Kidney (tissue), 22 donors: ENCODE measurements at places on chromosomes 5 and 9. TPM values are rescaled to one million over a fixed set of nuclear protein-coding genes. Genes with fewer than 3 reads are reported as not detected.

- DNase-seq = no peak
Observed at GRCh38 chr5:159730285-159730684, 186.0 kb upstream of the ADRA1B start.

DNA sequence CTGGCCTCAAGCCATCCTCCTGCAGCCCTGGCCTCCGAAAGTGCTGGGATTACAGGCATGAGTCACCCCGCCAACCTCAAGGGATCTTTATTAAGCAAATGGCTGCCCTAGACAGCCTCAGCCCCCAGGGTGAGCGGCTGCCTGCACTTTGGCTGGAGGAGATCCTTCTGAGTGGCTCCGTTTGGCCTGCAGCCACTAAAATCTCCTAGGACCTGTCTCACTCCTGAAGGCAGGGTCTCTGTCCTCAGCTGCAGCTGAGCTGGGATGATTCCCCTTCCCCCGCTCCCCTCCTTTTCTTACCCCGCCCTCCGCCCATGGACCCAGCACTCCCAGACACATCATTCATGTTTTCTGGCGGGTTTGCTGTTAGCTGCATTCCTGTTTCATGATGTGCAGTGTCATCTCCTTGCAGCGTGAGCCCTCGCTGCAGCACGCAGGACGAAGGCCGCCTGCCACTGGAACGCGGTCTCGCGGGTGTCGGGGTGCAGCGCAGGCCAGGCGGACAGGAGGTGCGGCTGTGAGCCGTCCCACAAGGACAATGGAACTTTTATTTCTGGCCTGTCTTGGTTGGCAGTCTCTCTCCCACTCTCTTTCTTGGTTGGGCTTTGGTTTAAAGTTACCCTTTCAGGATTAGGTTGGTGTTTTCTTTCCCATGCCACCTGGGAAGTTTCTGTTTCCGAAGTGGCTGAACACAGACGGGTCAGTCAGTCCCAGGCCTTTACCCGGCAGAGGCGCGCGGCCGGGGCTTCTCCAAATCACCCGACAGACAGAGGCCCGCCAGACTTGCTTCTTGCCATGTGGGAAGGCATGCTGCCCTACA, 137.1 kb downstream of the FOXD1 start:
- DNase-seq = peak; percentile 87

DNA sequence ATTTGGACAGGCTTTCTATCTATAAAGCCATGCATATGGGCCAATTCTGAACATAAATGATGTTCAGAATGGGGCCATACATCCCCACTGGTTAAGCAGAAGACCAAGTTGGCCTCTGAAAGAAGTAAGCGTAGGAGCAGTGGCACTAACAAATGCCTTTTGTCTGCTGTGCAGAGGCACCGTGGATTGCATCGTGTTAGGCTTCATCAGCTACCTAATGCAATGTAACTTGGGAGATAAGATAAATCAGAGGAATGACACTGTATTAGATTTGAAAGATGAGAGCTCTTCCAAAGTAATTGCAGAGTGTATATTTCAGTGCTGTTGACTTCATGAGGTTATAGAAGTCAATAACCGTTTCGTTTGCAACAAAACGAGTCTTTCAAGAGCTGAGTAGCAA, 148.1 kb downstream of the PARP8 start:
- no peak for DNase-seq

Gene RGS7BP
- polyA plus RNA-seq = 0.39 TPM

GRCh38 chr5:83394190-83394589, 77.4 kb upstream of the VCAN start:
- no peak for DNase-seq

DNA sequence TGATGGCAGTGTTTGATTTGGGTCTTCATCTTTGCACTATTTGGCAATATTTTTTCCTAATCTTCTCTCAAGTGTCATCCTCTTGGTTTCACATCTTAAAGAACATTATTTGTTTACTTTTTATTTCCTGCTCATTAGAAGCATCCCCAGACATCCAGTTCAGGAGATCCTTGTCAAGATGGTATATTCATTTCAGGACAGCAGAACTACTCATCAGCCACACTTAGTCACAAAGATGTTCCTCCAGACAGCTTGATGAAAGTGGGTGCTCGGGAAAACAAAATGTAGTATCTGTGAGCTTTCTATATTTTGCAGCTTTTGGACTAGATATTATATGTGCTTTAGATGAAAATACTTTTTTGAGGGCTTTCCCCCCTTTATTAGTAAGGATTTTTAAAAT, 72.1 kb upstream of the SREK1 start:
- no peak for DNase-seq

Gene SERF1A
- polyA plus RNA-seq = 2.1 TPM

Gene SUSD1
- polyA plus RNA-seq = 11.0 TPM

Gene DNM1
- 7.3 TPM for polyA plus RNA-seq

- no peak for DNase-seq
Observed at GRCh38 chr5:39264528-39264927, 45.2 kb upstream of the FYB1 start.

GRCh38 chr5:150595466-150596031, 44.9 kb upstream of the SYNPO start:
- no peak for DNase-seq

GRCh38 chr5:65803699-65804391, 81.8 kb downstream of the NLN start:
- DNase-seq = no peak

Gene ZNF300
- polyA plus RNA-seq = 4.0 TPM

DNA sequence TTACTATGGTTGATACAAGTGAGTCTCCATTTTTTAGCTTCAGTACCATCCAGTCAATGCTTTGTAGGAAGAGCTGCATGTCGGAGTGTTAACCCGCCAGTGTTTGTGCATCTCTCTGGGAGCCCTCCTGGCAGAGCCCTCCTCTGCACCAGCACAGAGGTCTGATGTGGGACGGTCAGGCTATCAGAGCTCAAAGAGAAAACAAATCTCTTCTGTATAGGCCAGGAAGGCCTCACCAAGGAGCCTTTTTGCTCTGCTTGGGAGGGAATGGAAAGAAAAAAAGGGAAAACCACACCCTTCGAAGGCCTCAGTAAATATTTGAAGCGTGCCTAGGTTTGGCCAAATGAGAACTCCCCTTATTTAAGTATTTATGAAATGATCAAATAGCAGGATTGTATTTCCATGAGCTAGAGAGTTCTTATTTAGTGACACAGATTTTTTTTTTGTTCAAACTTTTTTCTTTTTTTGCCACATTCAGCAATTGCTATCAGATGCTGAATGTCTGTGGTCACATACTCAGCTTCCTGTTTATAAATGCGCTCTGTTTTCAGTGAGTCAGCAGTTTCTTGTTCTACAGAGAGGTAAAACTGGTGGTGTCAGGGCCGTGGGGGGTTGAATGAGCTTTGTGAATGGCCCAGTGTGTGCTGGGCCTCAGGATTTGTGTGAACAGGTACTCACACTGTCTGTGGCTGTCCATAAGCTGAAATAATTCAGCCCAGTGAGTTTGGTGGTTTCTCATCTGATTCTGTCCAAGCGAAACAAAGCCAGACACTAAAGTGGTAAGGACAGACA, 226.6 kb downstream of the SNX18 start:
- DNase-seq = no peak

DNA sequence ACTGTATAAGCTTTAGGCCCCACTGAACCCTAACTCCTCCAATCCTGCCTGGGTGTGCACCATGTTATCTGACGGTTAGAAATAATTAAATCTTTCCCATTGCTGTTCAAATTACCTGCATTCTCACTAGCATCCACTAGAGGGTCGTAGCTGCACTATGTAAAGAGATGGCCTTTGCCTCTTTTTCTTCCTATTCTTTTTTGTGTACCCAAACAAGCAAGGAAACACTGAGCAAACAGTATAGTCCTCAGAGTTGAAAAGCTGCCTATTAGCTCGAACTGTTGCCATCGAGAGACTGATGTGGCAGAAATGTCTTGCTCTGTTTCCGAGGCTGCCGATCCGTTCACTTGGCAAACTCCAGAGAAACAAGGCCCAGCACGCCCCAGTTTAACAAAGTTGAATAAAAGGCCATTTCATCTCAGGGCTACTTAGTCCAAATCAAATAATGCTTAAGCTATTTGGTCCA, 163.8 kb upstream of the TRPM3 start:
- DNase-seq = peak; percentile 29

- no peak for DNase-seq
Observed at GRCh38 chr5:10133830-10134229, 115.9 kb downstream of the ATPSCKMT start.

Gene CD72
- 2.3 TPM for polyA plus RNA-seq

Gene PAEP
- not detected for polyA plus RNA-seq

DNA sequence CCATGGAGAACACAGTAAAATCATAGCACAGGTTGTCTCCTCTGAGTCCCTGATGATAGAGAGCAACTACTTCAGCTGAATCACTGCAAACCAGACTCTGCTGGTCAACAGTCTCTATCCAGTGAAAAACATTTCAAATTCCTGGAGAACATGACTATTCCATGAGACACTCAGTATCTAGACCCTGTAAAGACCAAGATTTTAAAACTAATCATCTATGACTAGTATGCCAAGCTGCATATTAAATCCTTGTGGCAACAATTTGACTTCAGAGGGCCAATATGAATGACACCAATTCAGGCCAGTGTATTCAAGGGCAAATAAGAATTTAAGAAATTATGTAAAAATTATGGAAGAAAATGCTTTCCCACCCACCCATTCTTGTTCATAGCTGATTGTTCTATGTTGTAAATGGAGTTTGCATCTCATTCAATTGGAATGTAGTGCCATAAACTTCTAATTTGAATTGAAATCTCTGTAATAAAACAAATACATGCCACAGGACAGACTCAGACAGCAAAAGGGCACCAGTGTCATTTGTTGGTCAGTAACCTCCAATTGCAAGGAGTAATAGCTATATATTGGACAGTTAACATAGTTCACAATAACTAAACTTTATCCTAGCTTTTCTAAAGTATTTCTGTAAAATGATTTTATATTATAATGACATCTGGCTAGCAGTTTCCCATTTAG, 80.1 kb upstream of the LPAR1 start:
- DNase-seq = no peak

DNA sequence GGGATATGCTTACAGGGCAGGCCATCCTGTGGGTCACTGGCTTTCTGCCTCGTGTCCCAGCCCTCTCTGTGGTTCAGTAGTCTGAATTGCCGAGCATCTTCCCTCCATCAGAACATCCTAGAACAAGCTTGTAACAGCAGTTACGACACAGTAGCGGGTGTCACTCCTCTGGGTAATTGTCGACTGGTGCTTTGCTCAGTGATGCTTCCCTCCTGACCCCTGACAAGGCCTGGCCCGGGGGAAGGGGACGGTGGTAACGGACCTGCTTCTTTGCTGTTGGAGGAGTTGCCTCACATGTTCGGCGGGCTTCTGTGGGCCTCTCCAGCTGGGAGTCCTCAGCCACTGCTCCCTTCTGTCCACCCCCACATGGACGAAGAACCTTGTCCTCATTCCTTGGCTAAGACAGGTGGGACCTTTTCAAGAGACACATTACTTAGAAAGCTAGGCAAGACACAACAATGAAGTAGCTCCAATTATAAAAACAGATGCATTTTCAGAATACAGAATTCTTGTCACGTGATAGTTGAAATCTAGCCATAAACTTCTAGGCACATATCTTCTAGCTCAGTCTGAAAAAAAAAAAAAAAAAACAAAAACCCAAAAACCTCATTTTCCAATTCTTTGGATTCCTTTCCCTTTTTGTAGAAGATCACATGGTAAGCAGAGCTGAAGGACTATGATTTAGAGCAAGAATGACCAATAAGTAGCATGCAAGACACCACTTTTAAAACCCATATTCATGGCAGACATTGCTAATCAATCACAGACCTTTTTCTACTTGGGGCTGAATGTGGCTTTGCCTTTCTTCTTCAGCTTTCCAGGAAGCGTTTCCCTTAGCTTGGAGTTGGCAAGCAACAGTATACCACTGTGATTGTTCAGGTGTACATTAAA, 25.0 kb downstream of the HMCN2 start:
- peak; percentile 67 for DNase-seq

GRCh38 chr5:139692679-139693308, 44.6 kb downstream of the CXXC5 start:
- DNase-seq = peak; percentile 56

DNA sequence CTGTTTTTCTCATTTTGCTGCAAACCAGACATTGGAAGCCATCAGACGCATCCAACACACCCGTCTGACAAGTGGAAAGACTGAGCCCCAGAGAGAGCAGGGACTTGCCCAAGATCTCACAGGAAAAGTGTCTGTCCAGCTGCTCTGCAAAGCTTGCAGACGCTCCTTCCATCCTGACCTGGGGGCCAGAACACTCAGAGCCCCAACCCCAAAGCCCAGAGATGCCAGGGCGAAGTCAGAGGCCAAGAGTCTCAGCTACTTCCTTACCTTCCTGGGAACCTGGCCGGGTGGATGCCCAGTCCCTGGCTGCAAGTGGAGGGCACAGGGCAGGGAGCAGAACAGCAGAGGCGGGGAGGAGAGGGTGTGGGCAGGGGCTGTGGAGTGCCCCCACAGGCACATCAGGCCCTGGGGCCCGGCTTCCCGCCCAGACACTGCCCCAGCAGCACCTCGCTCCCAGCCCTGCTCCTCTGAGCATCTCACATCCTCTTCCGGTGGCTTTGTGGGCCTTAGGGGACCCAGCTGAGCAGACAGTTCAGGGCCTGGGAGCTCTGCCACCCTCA, 9.7 kb upstream of the RALGDS start:
- no peak for DNase-seq

GRCh38 chr9:38486056-38486615, 61.9 kb upstream of the IGFBPL1 start:
- peak; percentile 61 for DNase-seq

- DNase-seq = no peak
Observed at GRCh38 chr9:110538647-110539041, 40.9 kb downstream of the SVEP1 start.

GRCh38 chr5:143605403-143606005, 202.0 kb upstream of the NR3C1 start:
- DNase-seq = no peak

GRCh38 chr9:107141967-107142366, 141.1 kb upstream of the RAD23B start:
- peak; percentile 27 for DNase-seq

Gene FAM153A
- polyA plus RNA-seq = 1.6 TPM

Gene FCN2
- polyA plus RNA-seq = 2.8 TPM

DNA sequence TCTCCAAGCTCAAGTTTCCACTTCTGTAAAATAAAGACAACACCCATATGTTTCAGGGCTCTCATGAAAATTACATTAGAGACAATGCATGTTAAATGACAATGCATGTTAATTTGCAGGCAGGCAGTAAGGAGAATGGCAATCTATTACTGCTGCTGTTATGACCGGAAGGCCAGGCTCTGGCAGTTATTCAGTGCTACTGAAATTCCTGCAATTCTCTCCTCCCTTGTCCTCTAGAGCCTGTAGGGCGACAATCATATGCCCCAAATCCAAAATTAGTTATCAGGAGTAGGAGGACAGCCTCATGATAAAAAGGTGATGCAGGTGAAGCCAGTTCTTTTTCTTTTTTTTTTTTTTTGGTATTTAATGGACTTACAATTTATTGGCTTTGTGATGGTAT, 42.2 kb upstream of the CAST start:
- DNase-seq = no peak

DNA sequence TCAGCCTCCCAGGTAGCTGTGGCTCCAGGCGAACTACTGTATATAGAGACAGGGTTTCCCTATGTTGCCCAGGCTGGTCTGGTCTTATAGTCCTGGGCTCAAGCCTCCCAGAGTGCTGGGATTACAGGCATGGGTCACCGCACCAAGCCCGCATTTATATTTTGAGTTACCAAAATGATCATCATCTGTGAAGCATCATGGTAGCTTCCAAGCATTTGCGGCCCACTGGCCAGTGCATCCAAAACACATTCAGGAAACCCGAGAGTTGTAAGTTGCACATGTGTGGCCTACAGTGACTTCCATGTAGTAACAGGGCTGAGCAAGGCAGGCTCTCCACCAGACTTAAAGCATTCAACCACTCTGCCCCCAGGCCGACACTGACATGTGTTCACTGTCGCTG, 2.3 kb downstream of the BRD3OS start:
- DNase-seq = no peak

Gene GLRA1
- polyA plus RNA-seq = not detected

GRCh38 chr5:172897481-172898217, 61.6 kb upstream of the RPL26L1 start:
- DNase-seq = no peak
